T-helper 2 cell treated with Interferon-gamma antibody and Interleukin-4, amounts not matched to agents 100 ng/mL and 5 ng/mL, for 36 hours (primary cell): ENCODE measurements at places on chromosomes 2 and 18. TPM values are rescaled to one million over a fixed set of nuclear protein-coding genes. Genes with fewer than 3 reads are reported as not detected.

Gene ALPI
- not detected in 2 replicates for total RNA-seq

Gene FSIP2
- total RNA-seq, result 0.05 and 0.25 TPM in 2 replicates

Gene ZSCAN30
- total RNA-seq, result 12.5 and 13.3 TPM in 2 replicates

Gene UPP2
- total RNA-seq, result not detected in 2 replicates

Gene TUBA3E
- not detected in 2 replicates for total RNA-seq

Gene SALL3
- total RNA-seq, result not detected in 2 replicates

Gene SMCHD1
- total RNA-seq, result 142 and 144 TPM in 2 replicates

Gene TMEM214
- 99.4 and 100 TPM in 2 replicates for total RNA-seq

Gene CABLES1
- total RNA-seq, result 9.7 and 11.9 TPM in 2 replicates

Gene LRRTM1
- total RNA-seq, result not detected in 2 replicates

Gene KCNS3
- not detected in 2 replicates for total RNA-seq

Gene UGT1A7
- total RNA-seq, result not detected in 2 replicates

Gene TRIM43
- 0.59 and 0.73 TPM in 2 replicates for total RNA-seq

Gene SLC23A3
- 1.5 and 2.1 TPM in 2 replicates for total RNA-seq

Gene ACMSD
- not detected in 2 replicates for total RNA-seq

Gene GPR35
- 14.9 and 16.3 TPM in 2 replicates for total RNA-seq

Gene NRBP1
- 81.4 and 87.3 TPM in 2 replicates for total RNA-seq

Gene TCF23
- not detected in 2 replicates for total RNA-seq

Gene AOX1
- 0.20 TPM in 1 of 2 replicates, not detected in the other for total RNA-seq

Gene C2orf80
- total RNA-seq, result not detected in 2 replicates

Gene IL36G
- not detected in 2 replicates for total RNA-seq

Gene ACTG2
- not detected in 2 replicates for total RNA-seq

Gene CYS1
- total RNA-seq, result 0.70 and 0.73 TPM in 2 replicates

Gene FMNL2
- 1.2 and 1.5 TPM in 2 replicates for total RNA-seq

Gene KIDINS220
- 31.1 and 31.3 TPM in 2 replicates for total RNA-seq

Gene CCNYL1
- 7.1 and 7.4 TPM in 2 replicates for total RNA-seq

Gene PTPN18
- total RNA-seq, result 95.2 and 95.5 TPM in 2 replicates

Gene FRZB
- total RNA-seq, result not detected in 2 replicates

Gene GALNT14
- 0.16 and 0.20 TPM in 2 replicates for total RNA-seq

Gene PDE1A
- not detected in 2 replicates for total RNA-seq

Gene UGT1A3
- total RNA-seq, result not detected in 2 replicates

Gene PIKFYVE
- total RNA-seq, result 39.0 and 41.6 TPM in 2 replicates

Gene CTAGE1
- not detected in 2 replicates for total RNA-seq

Gene TPO
- total RNA-seq, result 1.2 and 1.8 TPM in 2 replicates

Gene KLHL14
- not detected in 2 replicates for total RNA-seq

Gene IL36B
- total RNA-seq, result not detected in 2 replicates

Gene GULP1
- total RNA-seq, result not detected in 2 replicates

Gene ERCC3
- total RNA-seq, result 55.7 and 58.6 TPM in 2 replicates

Gene INPP5D
- total RNA-seq, result 122 and 129 TPM in 2 replicates

Gene SULT1C4
- total RNA-seq, result not detected in 2 replicates

Gene LBX2
- 0.39 and 0.50 TPM in 2 replicates for total RNA-seq

Gene ERBB4
- not detected in 2 replicates for total RNA-seq

Gene BOLL
- not detected in 2 replicates for total RNA-seq

Gene MAL
- 184 and 187 TPM in 2 replicates for total RNA-seq

Gene KCTD1
- total RNA-seq, result 4.4 and 5.5 TPM in 2 replicates

Gene LYPD6B
- total RNA-seq, result not detected in 2 replicates

Gene ACVR1C
- total RNA-seq, result 0.55 and 0.70 TPM in 2 replicates
